ENCODE measurements at places on chromosomes 13 and 19.

- DNase-seq = no peak
Measured at GRCh38 chr13:42883142-42883541, 101.8 kb downstream of the FAM216B start.

GRCh38 chr13:98626298-98626935 lies 49.5 kb upstream of the STK24 start:
- DNase-seq = no peak

DNA sequence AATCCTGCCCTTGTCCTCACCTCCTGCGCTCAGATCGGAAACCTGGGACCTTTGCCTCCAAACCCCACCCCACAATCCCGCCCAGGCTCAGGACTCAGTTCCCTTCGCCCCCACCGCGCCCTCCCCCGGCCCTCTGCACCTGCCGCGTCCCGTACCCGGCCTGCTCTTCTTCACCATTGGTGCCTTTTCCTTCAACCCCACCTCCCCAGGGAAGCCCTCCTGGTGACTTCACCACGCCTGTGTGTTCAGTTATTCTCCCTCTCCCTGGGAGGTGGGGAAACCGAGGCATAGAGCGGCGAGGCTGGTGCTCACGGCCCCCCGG lies 19.3 kb upstream of the TCF3 start:
- DNase-seq = no peak

GRCh38 chr13:105097521-105097920 lies 1437.9 kb downstream of the EFNB2 start:
- DNase-seq = no peak

DNA sequence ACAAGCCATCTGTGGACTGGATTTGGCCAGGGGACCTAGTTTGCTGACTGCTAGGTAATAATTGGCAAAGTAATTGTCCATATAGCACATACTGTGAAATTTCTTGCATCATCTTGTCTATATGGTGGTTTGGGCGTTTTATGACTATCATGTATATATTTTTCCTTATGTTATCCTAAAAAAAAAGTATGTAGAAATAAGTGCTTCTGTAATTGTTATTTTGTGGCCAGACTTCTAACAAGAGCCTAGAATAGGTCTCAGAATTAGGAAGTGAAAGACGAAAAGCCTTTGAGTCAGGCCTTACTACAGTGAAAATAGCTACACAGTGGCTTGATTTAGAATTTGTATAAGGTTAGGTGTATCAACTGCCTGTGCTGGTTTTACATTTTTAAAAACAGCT lies 4.2 kb downstream of the FNDC3A start:
- no peak for DNase-seq

DNA sequence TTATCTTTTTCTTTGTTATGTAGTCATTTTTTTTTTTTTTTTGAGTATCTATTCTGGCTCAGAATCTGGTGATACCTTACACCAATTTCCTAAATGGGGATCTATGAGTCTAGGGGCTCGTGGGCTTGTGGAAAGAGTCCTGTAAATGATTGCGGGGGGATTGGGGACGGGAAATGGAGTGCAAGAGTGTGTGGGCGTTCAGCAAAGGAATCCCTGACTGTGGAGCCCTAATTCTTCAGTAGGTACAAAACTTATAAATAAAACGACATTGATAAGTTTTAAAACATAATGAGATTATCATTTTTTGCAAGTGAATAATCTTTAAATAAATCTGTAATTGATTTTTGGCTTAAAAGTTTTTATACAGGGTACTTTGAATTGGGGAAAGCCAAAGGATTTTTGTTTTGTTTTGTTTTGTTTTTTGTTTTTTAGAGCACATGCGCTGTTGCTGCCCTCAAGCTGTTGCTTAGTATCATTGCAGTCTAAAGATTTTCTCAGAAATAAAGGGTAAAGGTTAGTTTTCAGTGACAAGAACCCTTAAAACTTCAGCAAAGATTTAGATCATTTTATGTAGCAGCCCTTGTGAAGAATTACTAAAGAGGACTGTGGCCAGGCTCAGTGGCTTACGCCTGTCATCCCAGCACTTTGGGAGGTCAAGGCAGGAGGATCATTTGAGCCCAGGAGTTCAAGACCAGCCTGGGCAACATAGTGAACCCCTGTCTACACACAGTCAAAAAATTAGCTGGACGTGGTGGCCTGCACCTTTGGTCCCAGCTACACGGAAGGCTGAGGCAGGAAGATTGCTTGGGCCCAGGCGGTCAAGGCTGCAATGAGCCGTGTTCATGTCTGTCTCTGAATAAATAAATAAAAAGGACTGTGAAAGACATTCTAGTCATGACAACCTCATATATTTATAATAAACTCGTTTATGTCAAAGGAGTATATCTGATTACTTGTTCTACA lies 1.7 kb downstream of the ERCC5 start:
- no peak for DNase-seq

DNA sequence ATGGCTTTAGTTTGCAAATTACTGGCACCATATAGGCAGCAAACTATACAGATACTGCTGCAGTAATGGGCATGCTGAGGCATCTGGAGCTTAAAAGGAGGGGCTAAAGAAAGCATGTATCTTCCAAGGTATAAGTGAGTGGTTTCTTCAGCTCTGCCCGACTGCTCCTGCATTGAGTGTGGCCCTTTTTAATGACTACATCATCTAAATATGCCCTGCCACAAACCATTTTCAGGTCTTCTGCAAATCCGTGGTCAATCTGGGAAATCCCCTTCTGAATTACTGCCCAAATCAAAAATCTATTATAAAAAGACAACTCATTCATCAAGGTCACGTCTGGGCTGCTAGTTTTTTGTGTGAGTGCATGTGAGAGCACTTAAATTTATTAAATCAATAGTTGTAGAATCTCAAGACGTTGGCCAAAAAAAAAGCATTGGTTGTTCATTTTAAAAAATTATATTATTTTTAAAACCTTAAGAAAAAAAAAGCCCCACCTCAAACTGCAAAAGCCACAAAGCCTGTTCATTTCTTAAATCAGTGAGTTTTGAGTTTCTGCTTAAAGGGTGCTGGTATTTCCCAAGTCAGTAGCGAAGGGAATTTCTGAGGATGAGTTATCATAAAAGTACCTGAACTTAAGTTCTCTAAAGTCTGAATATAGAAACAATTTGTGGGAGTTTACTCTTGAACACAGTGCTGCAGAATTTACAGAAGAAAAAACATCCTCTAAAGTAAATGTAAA lies 16.3 kb downstream of the LCP1 start:
- DNase-seq = no peak

GRCh38 chr19:18975011-18975410 lies 34.0 kb upstream of the HOMER3 start:
- DNase-seq = no peak

DNA sequence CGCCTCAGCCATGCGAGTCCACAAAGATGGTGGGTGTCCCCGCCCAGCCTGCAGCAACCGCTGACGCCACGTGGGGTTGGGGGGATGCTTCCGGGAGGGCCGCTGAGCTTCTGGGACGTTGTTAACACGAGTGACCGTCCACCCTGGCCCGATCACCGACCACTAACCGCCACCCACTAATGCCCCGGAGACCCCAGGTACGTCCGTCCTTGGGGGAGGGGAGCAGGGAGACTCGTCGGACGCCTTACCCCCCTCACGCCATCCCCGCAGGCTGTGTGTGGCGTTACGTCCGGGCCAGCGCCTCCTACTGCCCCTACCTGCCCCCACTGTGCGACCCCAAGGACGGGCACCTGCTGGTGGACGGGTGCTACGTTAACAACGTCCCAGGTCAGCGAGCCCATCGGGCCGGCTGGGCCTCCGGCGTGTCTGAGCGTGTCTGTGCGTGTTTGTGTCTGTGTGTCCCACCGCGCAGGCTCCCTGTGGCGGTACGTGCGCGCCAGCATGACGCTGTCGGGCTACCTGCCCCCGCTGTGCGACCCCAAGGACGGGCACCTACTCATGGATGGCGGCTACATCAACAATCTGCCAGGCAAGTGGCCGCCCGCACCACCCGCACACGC lies 21.3 kb downstream of the PNPLA6 start:
- no peak for DNase-seq

GRCh38 chr13:26320766-26321165 lies 66.8 kb downstream of the CDK8 start:
- DNase-seq = no peak

GRCh38 chr13:83940742-83941141 lies 58.5 kb upstream of the SLITRK1 start:
- no peak for DNase-seq

DNA sequence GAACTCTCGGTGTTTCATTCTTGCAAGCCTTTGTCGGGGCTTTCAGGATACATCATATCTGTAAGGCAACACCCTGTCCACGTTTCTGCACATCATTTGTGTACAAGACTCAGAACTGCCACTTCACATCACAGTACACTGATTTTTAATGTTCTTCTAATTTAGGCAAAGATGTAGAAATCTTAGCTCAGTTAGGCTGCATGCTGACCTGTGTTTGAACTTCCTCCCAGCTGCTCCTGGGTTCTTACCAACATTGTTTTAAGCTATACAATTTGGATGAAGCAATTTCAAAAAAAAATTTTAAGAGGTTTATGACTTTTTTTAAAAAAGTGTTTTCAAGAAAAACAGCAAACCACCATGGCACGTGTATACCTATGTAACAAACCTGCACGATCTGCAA lies 1047.9 kb upstream of the SLC10A2 start:
- DNase-seq = no peak

DNA sequence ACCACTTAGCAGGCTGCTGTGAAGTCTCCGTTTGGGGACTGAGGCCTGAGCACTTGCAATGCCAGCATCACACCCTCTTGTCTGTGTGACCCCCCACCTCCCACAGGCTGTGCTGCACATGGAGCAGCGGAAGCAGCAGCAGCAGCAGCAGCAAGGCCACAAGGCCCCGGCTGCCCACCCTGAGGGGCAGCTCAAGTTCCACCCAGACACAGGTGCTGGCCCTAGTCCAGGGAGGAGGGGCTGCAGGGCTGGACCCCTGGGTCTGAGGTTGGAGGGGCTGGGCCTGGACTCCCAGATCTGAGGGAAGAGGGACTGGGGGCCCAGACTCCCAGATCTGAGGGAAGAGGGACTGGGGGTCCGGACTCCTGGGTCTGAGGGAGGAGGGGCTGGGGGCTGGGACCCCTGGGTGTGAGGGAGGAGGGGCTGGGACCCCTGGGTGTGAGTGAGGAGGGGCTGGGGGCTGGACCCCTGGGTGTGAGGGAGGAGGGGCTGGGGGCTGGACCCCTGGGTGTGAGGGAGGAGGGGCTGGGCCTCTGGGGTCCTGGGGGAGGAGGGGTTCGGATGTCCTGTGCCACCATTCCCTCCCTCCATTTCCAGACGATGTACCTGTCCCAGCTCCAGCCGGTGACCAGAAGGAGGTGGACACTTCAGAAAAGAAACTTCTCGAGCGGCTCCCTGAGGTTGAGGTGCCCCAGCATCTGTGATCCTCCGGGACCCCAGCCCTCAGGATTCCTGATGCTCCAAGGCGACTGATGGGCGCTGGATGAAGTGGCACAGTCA lies 11.6 kb upstream of the DHDH start:
- DNase-seq = no peak

- no peak for DNase-seq
Measured at GRCh38 chr19:51779181-51779580, 15.8 kb upstream of the FPR3 start.

DNA sequence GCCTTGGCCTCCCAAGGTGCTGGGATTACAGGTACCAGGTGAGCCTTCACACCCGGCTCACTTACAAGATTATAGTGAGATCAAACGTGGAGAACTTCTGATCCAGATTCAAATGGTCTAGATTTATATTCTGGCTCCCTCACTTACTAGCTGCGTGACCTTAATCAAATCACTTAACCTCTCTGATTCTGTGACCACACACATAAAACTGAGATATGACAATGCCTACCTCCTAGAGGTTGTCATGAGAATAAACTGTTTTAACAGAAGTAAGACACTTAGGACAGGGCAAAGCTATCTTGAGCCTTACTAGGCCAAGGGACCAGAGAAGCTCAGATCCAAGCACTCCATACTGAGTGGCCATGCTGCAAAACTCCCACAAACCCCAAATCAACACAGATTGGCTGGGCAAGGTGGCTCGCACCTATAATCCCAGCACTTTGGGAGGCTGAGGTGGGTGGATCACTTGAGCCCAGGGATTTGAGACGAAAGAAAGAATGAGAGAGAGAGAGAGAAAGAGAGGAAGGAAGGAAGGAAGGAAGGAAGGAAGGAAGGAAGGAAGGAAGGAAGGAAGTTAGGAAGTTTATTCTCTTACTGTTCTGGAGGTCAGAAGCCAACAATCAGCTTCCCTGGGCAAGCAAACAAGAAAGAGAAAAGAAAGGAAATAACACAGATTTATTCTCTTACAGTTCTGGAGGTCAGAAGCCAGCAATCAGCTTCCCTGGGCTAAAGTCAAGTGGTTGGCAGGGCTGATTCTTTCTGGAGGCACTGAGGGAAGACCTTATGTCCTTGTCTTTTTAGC lies 46.1 kb upstream of the MAP3K10 start:
- no peak for DNase-seq

DNA sequence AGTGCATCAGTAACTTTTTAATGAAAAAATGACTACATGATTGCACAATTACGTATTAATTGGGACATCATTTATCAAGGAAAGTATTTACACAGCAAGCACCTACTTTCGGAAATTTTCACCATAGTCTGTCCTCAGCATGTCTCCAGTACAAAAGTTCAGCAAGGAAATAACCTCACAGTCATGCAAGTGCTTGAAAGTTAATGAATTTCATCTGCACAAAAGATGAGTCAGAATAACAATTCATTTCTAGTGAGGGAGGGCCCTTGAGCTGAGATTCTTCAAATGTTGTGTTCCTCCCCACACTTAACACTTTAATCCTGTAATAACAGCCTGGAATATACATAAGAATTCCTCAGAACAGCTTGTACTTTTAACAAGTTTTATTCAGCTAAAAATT lies 49.0 kb upstream of the OXGR1 start:
- DNase-seq = no peak

DNA sequence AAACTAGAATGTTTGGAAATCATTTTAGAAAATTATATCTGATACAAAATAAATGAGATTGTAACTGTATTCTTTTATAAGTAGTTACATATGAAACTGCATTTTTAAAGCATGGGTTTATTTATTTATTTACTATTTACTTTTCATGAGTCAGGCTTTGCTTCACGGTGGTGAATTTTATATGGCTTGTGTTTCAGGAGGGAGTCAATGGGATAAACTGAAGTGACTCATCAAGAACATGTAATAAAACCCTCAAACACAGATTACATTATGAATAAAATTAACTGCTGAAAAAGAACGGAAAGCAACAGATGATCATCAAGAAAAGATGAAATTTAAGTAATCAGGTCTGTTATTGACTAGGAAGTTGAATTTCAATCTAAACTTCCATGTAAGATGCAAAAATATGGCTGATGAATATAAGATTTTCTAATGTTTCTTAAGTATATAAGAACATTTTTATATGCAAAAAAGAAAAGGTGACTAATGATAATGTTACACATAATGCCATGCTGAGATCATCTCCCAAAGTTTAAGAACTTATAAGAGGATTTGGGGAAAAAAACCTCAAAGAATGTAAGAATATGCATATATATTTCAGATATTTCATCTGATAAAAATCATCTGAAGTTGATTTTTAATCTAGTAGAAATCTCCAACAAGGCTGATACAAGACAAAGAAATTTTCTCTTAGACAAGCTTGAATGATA lies 383.6 kb downstream of the SLITRK1 start:
- DNase-seq = no peak

DNA sequence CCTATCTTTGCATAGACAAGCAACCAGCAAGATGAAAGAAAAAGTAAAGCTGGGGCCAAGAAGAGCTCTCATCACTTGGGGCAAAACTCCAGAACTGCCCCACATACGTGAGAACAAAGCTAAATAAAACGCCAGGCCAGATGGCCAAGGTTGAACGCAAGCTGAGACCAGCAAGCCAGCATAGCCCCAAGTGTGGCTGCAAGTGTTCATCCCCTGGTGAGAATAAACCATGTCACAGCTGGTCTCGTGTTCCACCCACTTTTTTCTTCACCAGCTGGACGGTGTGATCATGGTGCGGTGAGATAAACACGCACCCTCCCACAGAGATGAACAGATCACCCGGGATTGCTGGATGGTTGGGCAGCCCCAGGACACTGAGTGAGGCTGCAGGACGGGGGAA lies 109.6 kb upstream of the CACNA1A start:
- no peak for DNase-seq

Data from stimulated activated CD4-positive, alpha-beta T cell treated with anti-CD3 and anti-CD28 coated beads, Interleukin-15, amount 100 ng/mL, for 1 hour (primary cell).